SJSA1 (cell line): ENCODE measurements at places on chromosomes 11 and 22.

- DNase-seq = no peak
Measured at GRCh38 chr11:60504219-60504905, 10.8 kb upstream of the MS4A13 start.

- DNase-seq = no peak
Measured at GRCh38 chr22:22050141-22050775, 67.7 kb upstream of the TOP3B start.

DNA sequence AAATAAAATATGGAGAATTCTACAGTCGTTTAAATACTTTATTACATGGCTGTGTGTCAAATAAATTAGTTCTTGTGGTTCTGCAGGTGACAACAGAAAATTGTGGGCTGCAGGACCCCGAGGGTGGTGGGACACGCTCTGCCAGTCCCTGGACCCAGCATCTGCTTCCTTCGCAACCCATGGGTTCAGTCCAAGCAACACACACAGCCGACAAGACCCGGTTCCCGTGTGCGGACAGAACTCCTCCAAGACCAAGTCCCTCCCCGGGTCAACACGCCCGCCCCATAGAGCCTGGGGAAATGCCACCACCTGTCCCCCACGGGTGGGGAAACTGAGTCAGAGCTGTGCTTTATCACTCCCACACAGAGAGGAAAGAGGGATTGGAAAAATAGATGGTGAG is 238.9 kb downstream of the BRD1 start:
- DNase-seq = no peak

GRCh38 chr11:61042961-61043540 is 59.2 kb upstream of the CD5 start:
- no peak for DNase-seq

GRCh38 chr11:18491924-18492323 is 34.8 kb downstream of the TSG101 start:
- no peak for DNase-seq

DNA sequence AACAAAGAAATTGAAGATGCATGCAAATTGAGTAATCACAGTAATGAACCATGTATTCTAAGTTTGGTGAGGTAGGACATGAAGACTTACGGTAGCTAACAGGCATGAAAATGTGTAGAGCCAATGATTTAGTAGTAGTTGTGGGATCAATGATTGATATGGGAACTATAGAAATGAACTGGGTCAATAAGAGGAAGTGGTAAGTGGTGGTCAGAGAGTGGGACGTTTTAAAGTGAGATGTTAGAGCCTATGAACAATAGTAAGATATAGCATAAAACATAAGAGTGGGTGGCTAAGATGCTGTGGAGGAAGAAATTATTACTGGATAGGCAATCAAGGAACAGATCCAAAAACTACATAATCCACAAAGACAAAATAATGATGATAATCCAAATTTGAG is 45.0 kb downstream of the DLG2 start:
- DNase-seq = no peak

DNA sequence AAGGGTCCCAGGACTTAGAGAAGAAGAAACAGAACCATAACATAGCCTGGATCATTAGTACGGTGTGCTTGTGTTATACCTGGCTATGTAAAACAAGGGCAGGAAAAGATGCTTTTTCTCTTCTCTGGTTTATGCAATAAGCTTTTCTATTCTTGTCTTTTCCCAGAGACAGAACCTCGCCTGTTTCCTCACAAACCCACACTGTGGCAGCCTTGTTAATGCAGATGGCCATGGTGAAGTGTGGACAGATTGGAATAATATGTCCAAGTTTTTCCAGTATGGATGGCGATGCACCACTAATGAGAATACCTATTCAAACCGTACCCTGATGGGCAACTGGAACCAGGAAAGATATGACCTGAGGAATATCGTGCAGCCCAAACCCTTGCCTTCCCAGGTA is 2.9 kb downstream of the CFAP68 start:
- DNase-seq = no peak

DNA sequence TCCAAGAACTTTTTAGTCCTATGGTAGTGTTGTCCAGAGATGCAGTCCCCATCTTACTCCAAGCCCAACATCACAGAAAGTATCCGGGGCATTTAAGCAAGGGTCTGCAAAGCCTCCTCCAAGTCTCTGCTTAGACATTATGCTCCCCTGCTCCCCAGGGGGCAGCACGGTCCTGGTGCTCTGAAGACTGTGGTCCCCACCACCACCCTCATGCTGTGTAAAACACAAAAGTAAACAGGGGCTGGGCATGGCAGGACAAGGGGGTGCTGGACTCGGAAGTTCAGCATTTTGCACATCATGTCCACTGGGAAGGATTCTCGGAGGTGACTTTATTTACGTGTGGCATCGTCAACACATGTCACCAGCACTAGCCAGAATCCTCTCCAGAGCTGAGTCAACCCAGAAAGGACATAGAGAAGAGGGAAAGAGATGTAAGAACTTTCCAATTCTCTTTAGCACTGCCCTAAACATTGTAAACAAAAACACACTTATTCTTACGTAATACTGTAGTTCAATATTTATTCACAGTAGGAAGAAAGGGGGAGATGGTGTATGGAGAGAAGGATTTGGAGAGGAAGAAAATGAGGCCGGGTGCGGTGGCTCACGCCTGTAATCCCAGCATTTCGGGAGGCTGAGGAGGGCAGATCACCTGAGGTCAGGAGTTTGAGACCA is 37.7 kb downstream of the TCIRG1 start:
- no peak for DNase-seq

DNA sequence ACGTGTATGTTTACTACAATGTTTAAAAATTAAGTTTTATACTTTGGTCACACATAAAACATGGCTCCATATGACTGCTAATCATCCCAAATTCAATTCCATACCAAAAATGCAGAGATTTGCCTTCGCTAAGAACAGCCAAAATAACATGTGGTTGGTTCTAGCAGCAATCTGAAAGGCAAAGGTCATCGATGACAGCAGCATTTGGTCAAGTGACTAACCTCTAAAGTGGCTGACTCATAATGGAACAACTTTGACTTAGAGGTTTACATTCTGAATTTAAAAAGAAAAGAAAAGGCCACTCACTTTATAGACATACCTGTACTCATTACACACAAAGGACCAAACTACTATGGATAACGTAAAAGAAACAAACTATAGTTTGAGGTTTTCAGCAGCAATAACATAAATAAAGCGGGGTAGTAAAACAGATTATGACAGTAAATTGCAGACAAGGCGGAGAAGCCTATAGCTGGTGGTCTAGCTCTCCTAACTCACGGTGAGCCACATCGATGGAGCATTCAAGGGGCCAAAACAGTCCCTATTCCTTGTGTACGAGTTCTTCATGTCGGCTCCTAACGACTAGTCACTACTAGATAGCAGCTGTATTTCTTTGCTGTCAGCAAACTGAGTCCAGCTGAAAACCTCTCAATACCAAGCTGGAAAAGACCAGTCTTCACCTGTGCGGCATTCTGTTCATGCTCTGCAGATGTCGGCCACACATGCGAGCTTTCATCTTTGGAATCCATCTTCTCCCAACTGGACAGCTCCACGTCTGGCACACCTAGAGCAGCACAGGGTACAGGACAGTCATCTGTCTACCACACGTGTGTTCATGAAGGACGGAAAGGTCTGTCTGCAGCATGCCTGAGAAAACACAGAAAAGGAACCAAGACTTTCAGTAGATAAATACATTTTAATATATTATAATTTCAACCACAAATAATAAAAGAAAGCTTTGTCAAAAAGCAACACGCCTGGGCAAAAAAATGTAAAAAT is 42.1 kb downstream of the PRDM10 start:
- DNase-seq = peak; percentile 39

GRCh38 chr11:84543367-84544159 is 1083.6 kb downstream of the DLG2 start:
- DNase-seq = no peak
